ENCODE measurements at places on chromosomes 2 and 18. TPM values are rescaled to one million over a fixed set of nuclear protein-coding genes. Genes with fewer than 3 reads are reported as not detected.
A peak's percentile ranks its signal among the peaks of the same experiment; 100 is the strongest.

GRCh38 chr2:150699218-150699617, 211.8 kb upstream of the RND3 start:
- H3K4me3 ChIP-seq, result no peak overlapping the region
- no peak overlapping the region for H3K27ac ChIP-seq
- H3K36me3 ChIP-seq, result no peaks in the 10 kb centered on the region
- no peak for DNase-seq
- H3K27me3 ChIP-seq, result no peaks in the 10 kb centered on the region
- no peaks in the 10 kb centered on the region for H3K4me1 ChIP-seq

DNA sequence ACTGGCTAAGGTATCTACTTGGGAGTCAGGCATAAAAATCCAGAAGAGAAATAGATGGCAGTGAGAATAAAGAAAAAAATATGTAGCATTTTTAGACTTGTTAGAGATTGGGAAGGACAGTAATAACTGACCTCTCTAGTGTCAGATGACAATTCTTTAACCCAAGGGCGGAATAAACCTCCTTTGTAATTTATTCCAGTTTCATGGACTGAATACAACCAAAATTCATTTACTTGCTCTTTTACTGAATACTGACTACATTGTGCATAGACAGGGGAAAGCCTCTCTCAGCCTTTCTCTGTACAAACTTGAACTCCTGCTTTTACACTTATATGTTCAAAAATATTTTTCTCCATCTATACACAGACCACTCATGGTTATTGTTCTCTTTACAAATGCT, 475.3 kb upstream of the RAB12 start:
- H3K36me3 ChIP-seq, result no peaks in the 10 kb centered on the region
- no peak for DNase-seq
- no peaks in the 10 kb centered on the region for H3K4me1 ChIP-seq
- no peaks in the 10 kb centered on the region for H3K27me3 ChIP-seq
- H3K4me3 ChIP-seq, result no peak overlapping the region

- no peak overlapping the region for H3K27ac ChIP-seq
- no peak for DNase-seq
- H3K36me3 ChIP-seq, result no peaks in the 10 kb centered on the region
- H3K4me1 ChIP-seq, result no peaks in the 10 kb centered on the region
- H3K27me3 ChIP-seq, result peaks cover 4% of the 10 kb centered on the region
These were observed 88.1 kb downstream of the THNSL2 start for GRCh38 chr2:88258208-88258607.

- peak; percentile 85 for DNase-seq
- H3K27me3 ChIP-seq, result no peaks in the 10 kb centered on the region
- H3K4me1 ChIP-seq, result peaks cover 17% of the 10 kb centered on the region
- no peak overlapping the region for H3K27ac ChIP-seq
These were observed 34.4 kb downstream of the CENPO start for GRCh38 chr2:24827321-24828237.

DNA sequence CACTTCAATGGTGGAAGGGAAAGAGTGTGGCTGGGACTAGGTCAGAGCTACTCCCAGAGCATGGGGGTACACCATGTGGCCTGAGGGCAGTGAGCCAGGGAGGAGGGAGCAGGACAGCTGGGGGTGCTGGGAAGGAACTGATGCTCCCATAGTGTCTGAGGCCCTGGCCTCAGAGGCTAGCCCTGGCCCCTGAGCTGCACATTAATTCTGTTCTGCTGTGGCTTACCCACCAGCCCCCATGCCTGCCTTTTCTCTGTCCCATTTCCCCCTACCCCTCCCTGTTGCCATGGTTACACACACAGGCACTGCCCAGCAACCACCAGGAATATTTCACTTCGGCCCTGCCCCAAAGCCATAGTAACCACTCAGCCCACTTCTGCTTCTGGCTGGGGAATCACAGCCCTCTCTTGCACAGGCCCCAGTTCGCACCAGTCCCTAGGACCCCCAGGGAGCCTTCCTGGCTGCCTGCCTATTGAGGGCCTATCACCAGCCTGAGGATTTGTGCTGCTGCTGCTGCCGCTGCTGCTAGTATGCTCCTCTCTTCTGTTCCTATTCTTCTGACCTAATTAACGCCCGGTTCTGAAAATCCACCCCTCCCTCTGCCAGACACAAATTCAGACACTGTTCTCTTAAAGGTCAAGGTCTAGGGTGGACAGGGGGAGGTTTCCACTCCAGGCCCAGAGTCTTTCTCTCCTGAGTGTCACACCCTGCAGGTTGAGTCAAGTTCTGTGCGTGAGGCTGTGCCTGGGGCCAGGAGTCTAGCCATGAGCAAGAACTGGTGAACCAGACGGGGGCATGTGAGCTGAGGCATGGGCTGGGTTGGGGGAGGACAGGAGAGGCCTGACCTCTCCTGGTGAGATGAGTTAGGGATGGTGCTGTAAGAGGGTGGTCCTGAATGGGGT, 87.1 kb upstream of the MCFD2 start:
- H3K27ac ChIP-seq, result no peak overlapping the region
- no peak overlapping the region for H3K4me3 ChIP-seq
- no peaks in the 10 kb centered on the region for H3K4me1 ChIP-seq

DNA sequence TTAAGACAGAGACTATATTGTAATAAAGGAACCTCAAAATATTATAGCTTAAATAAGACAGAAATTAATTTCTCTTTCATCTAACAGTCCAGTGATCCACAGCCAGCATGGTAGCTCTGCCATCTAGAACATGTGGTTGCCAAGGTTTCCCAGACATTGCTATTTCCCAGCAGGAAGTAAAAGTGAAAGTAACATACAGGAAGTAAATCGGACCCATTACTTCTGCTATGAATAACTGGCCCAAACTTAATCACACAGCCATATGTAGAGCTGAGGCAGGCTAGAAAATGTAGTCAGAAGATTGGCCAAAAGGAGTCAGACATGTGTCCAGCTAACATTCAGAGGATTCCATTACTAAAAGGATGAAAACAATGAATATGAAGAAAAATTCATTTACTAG, 71.0 kb downstream of the NOL4 start:
- no peak for DNase-seq
- H3K36me3 ChIP-seq, result no peaks in the 10 kb centered on the region
- peaks cover 2% of the 10 kb centered on the region for H3K4me1 ChIP-seq
- H3K4me3 ChIP-seq, result no peak overlapping the region

DNA sequence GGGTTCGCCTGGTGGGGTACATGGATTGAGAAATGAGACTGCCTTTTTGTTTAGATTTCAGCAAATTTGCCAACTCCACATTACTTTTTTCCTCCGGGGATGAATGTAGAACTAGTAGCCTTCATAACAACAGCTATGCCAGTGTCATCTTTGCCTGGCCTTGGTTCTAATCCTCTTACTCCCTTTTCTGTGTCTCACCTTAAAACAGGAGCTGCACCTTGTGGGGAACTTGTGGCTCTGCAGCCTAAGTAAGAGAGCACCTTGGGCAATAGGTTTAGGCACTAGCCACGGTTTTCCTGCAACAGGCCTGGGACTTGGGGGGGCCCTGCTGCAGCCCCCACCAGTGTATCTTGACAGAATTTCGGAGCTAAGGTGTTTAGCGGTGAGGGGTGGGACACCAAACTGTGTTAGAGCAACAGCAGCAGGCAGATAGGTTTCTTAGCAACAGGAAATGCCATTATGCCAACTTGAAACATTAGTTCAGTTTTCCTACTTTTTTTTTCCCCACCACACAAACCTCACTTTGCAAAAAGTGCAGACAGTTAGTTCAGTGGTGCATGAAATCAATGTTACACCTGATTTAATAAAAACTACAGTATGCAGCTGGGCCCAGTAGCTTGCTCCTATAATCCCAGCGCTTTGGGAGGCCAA, 173.7 kb downstream of the PRKCE start:
- peaks cover 2% of the 10 kb centered on the region for H3K36me3 ChIP-seq
- no peaks in the 10 kb centered on the region for H3K27me3 ChIP-seq
- H3K27ac ChIP-seq, result no peak overlapping the region
- H3K4me3 ChIP-seq, result no peak overlapping the region

DNA sequence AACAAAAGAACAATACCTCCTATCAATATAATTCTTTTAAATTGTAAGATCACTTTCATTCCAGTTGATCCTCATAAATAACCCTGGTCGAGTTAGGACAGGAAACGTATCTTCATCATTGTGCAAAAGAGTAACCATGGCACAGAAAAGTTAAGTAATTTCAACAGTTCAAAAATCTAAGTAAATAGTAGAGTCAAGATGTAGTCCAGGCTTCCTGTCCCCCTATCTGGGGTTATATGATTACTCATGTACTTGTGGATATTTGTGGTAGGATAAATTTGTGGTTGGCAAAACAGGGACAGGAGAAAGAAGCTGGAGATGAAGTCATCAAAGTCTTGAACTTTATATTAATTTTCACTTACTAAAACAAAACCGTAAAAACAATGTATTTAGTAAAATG, 772.6 kb downstream of the TSN start:
- H3K36me3 ChIP-seq, result no peaks in the 10 kb centered on the region
- DNase-seq, result no peak
- no peaks in the 10 kb centered on the region for H3K27me3 ChIP-seq
- H3K4me3 ChIP-seq, result no peak overlapping the region
- no peak overlapping the region for H3K27ac ChIP-seq

DNA sequence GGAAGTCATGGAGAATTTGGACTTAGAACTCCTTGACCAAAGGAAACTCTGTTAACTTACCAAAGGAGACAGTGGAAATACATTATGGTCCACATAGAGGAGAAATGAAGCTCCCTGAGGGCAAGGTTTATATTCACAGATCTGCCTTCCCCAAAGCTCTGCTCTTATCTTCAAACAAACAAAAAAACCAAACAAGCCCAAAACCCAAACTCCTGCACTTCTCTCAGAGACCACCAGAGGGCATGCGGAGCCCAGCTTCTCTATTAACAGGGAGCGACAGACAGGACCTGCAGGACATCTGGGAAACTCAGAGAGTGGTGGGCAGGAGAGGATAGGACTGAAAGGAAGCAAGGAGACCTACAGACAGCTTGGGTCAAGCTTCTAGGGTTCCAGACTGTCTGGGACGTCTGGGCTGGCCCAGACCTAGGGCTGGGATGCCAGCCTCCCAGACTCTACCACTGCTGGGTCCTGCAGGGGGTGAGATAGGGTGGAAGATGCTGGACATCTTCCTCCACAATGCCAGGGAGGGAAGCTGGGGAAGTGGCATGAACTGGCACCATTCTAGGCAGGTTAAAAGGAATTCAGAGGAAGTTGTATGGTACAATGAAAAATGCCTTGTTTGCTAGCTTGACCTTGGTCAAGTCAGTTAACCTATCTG, 4.0 kb upstream of the WNT10A start:
- DNase-seq, result peak; percentile 86
- H3K4me1 ChIP-seq, result peaks cover 39% of the 10 kb centered on the region
- no peaks in the 10 kb centered on the region for H3K36me3 ChIP-seq
- H3K4me3 ChIP-seq, result no peak overlapping the region
- H3K27ac ChIP-seq, result no peak overlapping the region
- H3K27me3 ChIP-seq, result peaks cover 41% of the 10 kb centered on the region

DNA sequence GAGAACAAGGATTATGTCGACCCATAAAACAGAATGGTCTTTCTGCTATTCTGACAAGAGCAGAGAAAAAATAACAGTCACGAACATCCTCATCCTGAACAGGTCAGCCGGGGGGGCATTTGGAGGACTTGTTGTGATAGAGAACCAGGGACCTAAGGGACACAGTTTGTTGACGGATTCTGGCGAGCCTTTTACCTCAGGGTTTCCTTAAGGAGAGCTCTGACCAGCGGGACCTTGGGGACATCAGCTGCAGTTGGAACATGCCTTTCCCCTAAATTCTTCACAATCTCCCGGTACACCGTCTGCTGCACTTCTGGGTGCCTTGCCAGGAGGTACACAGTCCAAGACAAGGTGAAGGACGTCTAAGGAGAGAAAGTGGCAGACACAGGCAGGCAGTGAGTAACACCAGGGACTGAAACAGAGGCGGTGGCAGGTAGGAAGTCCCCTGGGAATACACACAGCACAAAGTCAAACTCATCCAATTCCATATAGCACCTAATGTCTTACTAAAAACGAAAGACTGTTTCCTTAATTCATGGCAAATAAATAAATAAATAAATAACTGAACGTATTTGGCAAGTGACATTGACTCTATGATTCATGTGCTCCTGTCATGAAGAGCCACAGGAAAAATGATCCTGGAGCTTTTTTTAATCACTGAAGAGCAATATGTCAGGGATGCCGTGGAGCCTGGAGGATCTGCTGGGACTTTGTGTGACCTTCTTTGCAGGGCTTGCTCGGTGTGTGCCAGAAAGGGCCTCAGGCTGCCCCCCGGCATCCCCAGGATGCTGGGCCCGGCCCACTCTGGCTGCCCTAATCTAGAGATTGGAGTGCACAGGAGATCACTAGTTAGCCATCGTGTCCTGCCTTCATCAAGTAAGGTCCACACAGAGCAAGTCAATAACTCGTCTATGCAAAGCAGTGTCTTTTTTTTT, 24.7 kb downstream of the CYP27C1 start:
- H3K27ac ChIP-seq, result no peak overlapping the region
- H3K36me3 ChIP-seq, result no peaks in the 10 kb centered on the region
- H3K4me3 ChIP-seq, result no peak overlapping the region
- no peak for DNase-seq

GRCh38 chr2:167196461-167197252, 308.4 kb downstream of the XIRP2 start:
- no peak for DNase-seq
- no peak overlapping the region for H3K27ac ChIP-seq
- H3K27me3 ChIP-seq, result no peaks in the 10 kb centered on the region
- H3K4me3 ChIP-seq, result no peak overlapping the region
- H3K36me3 ChIP-seq, result no peaks in the 10 kb centered on the region
- peaks cover 10% of the 10 kb centered on the region for H3K4me1 ChIP-seq

DNA sequence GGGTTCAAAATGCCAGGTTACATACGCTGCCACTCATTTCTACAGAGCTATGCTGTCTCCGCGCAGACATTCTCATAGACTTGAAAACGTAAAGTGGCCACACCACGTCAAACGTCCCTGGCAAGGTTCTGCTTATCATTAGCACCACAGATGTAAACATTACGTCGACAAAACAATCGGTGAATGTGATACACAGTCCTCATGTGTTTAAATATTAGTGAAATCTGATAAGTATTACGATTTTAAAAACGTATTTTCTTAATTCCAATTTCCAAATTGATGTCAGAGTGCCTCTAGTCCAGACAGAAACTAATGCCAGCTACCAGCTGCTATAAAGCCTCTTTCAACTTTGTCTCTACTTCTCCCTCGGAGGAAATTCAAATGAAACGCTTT, 1.2 kb downstream of the STK17B start:
- peaks cover 37% of the 10 kb centered on the region for H3K4me1 ChIP-seq
- DNase-seq, result peak; percentile 67
- no peaks in the 10 kb centered on the region for H3K27me3 ChIP-seq
- H3K4me3 ChIP-seq, result peak overlapping the region; percentile 93
- peaks cover 47% of the 10 kb centered on the region for H3K36me3 ChIP-seq

C1D gene
- 19.0 TPM for total RNA-seq

RUFY4 gene
- total RNA-seq, result 1.8 TPM

GPR45 gene
- not detected for total RNA-seq

CD302 gene
- total RNA-seq, result 0.48 TPM

LYPD6 gene
- total RNA-seq, result not detected

COLEC11 gene
- not detected for total RNA-seq

DSG1 gene
- not detected for total RNA-seq

POTEC gene
- not detected for total RNA-seq

RNF144A gene
- total RNA-seq, result 50.6 TPM

CRYBA2 gene
- total RNA-seq, result not detected
